NCI-H1417 treated with DMSO at 0.1 percent for 48 hours (cell line): ENCODE measurements at places on chromosomes 1 and 21.

- no peak for DNase-seq
These were observed 2.7 kb downstream of the RNASEL start for GRCh38 chr1:182586380-182586779.

DNA sequence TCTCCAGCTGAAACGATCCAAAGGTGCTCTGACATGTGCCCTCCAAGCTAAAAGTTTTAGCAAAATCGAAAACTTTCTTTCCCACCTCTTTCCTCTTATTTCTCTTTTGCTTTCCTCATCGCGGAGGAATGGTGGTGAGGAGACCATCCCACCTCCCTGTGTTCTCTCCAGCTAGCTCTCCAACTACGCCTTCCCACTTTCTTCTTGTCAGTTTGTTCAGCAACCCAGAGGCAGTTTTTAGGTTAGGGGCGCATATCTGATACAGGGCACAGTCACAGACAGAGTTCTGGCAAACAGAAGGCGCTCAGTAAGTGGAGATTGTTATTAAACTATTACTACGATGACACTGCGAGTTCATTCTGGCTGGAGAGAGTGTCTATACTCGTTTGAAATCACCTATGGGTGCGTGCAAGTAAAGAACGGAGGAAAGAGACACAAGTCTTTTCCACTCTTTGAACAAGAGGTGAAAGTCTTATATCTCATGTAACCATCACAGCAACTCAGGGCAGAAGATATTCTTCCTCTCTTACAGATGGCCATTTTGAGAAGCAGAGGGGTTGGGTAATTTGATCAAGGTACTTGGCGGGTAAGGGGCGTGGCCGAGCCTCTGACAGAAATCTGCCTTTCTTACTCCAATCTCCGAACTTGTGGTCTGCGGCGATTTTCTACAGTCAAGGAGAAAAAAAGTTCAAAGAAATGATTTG lies 13.9 kb downstream of the HLX start:
- DNase-seq, result no peak

DNA sequence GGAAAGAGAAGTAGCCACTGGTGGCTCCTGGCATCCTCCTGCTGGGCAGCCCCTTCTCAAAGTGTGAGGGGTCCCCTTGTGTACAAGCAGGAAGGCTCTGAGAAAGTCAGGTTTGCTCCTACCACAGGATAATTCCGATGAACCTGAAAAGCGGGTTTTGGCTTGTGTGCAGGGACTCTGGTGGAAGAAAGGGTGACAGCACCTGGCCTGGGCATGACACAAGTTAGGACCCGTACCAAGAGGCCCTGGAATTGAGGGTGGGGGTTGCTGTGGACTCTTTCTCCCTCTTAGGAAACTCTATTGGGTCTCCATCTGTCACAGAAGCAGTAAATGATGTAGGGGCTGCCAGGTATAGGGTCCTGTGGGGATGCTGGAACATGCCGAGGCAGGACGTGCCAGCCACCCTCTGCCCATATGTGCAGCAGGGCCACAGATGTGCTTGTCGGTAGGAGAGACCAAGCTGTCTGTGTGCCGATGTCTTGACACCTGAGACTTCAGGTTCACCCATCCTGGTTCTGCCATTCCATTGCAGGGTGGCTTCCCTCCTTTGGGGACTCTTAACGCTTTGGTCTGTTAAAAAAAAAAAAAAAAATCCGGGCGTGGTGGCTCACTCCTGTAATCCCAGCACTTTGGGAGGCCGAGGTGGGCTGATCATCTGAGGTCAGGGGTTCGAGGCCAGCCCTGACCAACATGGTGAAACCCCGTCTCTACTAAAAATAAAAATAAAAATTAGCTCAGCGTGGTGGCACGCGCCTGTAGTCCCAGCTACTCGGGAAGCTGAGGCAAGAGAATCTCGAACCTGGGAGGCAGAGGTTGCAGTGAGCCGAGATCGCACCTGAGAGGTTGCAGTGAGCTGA lies 9.8 kb downstream of the C1orf35 start:
- DNase-seq, result no peak

DNA sequence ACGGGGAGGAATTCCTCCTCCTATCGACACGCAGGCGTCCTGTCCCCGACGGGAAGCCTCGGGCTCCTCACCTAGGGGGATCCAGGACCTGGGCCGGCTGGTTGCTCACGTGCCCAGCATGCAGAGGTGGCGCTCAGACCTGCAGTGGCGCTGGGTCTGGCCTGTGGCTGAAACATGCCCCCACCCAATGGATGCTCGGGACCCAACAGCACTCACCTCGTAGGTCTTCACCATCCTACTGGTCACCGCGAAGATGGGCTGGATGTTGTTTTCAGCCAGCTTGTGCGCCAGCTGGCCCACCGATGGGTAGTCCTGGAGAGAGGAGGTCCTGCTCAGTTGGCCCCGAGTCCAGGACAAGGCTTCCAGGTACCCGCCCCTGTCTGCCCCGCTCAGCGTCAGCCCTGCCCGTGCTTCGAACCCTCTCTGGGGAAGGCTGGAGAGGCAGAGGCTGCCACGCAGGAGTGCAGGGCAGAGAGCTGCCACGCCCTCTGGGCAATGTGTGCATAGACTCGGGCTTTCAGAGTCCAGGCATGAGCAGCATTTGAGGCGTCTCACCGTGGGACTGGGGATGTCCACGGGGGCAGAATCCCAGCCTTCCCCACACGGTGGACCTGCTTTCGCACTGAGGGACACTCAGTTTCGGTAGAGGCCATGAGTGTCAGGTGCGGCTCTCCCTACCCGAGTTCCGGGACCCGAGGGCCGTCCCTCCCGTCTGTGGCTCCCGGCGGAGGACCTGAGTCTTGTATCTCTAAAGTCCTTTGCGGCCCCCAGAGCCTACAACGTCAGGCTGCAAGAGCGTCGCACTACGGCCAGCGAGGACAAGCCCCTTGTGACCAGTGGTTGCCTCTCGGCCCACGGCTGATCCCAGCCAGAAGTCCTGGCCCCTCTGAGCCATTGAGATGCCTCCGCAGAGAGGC lies 21.6 kb downstream of the ITGB2 start:
- DNase-seq, result no peak

DNA sequence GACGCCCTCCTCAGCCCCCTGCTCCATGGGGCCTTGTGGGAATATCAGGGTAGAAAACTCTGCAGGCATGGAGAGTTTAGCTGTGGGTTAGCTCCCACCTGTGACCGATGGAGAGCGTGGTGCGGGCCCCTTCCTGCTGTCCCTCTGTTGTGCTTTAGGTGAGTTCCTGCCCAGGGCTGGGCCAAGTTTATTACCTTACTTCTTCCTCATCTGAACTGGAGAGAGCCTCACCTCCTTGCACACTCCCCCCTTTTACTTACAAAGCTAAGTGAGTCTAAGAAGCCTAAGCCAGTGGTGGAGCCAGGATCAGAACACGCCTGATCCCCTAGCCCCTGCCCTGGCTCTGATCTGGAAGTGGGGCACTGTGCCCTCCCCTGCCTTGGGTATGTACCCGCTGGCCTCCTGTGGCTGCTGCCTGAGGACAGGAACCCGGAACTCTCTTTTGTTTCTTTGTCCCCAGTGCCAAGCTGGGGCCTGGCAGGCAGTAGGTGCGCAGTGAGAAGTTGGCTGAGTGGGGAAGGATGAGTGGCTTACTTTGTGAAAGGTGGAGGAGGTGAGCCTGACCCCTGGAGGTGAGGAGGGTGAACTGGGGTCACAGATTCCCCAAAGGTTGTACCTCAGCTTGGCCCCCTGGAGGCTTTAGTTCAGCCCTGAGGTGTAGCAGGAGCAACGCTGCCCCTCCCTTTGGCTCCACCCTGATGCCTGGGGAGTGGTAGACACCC lies 32.9 kb downstream of the ARHGEF10L start:
- no peak for DNase-seq

GRCh38 chr1:94100785-94101612 lies 19.9 kb downstream of the ABCA4 start:
- DNase-seq, result no peak

GRCh38 chr1:221696027-221696426 lies 45.9 kb downstream of the DUSP10 start:
- DNase-seq, result no peak

DNA sequence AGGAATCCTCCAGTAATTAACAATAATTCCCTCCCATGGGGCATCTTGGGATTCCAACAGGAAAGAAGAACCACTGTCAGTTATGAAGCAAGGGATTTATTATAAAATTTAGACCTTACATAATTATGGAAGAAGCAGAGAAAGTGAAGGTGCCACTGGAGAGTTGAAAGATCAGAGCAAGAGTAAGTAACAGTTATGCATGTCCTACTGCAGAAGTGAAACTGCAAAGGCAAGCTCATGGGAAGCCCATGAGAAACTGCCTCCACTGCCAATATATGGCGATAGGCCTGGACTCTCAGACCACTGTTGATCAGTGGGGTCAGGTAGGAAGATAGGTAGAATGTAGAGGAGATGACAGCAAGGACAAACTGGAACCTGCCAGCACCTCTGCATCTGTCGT lies 123.6 kb upstream of the ZNF648 start:
- no peak for DNase-seq

GRCh38 chr1:231694075-231694431 lies 67.5 kb downstream of the DISC1 start:
- no peak for DNase-seq

DNA sequence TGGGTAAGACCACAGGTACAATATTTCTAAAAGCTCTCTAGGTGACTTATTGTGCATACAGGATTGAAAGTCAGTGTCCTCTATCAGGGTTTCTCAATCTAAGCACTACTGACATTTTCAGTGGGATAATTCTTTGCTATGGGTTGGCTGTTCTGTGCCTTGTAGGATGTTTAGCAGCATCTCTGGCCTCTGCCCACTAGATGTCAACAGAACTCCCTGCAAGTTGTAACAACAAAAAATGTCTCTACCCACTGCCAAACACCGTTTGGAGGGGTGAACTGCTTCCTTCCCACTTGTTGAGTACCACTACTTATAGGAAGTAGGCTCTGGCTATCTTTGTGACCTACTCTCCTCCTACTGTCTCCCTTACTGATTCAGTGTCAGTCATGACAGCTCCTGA lies 90.1 kb upstream of the ZRANB2 start:
- no peak for DNase-seq

- no peak for DNase-seq
These were observed 61.6 kb downstream of the NME7 start for GRCh38 chr1:169305948-169306347.

DNA sequence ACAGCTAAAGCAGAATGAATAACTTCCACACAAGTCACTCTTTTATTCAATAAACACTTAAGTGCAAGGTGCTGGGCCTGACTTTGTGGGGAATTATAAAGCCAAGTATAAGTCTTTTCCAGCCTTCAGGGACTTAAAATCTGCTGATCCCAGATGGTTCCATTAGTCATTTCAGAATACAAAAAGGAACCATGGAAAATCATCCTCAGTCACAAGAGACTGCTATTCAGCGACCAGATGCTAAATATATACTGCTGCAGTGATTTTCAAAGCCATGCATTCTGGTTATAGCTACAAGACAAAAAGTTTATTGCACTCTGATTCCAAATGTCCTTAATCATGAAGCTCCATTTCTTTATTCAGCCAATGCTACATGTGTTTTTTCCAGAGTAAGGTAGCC lies 25.7 kb downstream of the GLMN start:
- DNase-seq, result no peak

GRCh38 chr1:236997361-236997760 lies 6.9 kb downstream of the MT1HL1 start:
- DNase-seq, result no peak

DNA sequence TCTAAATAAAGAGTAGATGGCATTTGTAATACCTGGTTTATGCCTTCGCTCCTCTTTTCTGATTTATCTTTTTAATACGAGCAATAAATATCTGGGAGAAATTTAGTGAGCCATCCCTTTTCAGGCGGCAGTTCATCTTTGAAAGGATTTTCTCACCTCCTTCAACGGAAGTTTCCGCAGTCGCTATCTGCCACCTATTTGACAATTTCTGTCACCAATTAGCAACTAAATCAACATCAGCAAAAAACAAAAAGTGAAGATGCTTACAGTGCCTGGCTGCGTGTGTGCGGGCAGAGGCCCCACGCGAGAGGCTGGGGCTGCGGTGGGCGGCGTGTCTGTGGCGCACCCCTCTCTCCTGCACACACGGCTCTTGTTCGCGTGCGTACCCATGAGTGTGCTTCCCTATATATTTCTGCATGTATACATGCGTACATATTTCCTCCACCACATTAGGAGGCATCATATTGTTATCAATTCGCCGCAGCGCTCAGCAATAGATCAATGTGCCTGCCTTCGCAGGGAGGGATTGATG lies 117.3 kb upstream of the BARHL2 start:
- DNase-seq, result no peak
